ENCODE measurements at places on chromosomes 12 and 14.

- DNase-seq, result no peak
Observed at GRCh38 chr12:29053567-29053966, 95.5 kb upstream of the FAR2 start.

GRCh38 chr12:58701536-58701935, 218.8 kb downstream of the LRIG3 start:
- no peak for DNase-seq

- no peak for DNase-seq
Observed at GRCh38 chr12:116429826-116430360, 129.3 kb upstream of the MAP1LC3B2 start.

DNA sequence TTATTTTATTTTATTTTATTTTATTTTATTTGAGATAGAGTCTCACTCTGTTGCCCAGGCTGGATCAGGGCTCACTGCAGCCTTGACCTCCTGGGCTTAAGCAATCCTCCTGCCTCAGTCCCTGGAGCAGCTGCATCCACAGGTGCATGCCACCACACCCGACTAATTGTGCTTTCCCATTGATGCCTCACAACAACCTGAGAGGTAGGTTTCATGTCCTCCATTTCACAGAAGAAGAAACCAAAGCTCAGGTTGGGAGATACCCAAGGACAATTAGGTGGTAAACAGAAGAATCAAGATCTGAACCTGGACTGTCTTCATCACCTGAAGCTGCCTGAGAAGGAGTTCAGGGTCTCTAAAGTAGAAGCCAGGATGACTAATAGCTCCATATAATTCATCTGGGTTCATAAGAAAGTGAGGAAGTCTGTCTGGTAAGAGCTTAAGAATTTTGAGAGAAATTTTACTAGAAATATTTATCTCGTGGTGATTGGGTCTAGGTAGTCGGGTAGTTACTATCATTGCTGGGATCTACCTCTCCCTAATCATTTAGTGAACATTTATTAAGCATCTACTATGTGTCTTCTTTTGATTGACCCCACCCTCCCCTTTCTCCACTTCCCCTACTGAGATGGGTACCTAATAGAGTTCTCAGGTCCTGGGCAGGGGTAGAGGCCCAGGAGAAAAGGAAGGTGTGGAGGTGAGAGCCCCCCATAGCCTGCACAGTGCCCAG, 23.2 kb upstream of the ATP5MC2 start:
- no peak for DNase-seq

DNA sequence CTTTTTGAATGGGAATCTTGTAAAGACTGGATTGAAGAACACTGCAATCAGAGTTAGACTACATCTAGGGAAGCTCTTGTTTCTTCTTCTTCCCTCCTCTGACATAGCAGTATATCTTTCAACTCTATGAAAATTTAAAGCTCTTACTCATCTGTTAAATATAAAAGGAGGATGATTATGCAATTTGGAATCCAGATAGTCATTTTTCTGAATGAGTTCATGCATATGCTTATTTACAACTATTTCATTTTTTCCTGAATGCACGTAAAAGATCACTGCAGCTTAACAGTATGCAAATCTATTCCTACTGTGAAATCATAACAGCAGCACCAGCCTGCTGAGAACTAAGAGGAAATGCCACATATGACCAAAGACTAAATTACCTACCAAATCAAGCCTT, 133.5 kb upstream of the TMCC3 start:
- no peak for DNase-seq

DNA sequence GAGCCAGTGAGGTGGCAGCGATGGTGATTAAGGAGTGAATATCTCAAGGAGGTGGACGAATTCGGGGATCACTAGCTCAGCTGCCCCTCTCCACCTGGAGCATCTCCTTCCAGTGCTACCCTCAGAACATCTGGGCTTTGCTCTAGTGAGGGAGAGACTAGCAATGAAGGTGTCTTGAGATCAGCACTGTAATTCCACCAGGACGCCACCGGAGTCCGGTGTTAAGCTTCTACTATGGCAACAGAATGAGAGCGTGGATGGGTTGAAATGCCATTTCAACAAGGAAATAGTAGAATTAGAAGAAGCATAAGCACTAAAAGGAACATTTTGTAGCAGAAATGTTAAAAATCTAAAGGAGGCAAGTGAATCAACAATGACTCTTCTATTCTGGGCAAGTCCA, 61.1 kb downstream of the NTF3 start:
- DNase-seq, result no peak

- no peak for DNase-seq
Observed at GRCh38 chr12:103278329-103278728, 217.4 kb downstream of the C12orf42 start.

DNA sequence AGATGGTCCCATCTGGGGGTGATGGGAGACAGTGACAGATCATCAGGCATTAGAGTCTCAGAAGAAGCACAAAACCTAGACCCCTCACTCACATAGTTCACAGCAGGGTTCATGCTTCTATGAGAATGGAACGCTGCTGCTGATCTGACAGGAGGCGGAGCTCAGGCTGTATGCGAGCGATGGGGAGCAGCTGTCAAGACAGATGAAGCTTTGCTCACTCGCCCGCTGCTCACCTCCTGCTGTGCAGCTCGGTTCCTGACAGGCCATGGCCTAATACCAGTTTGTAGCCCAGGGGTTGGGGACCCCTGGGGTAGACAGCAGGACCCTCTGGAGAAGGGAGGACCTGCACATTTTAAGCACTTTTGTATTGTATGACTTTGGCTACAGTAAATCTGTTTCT, 111.2 kb downstream of the LGMN start:
- DNase-seq, result no peak

DNA sequence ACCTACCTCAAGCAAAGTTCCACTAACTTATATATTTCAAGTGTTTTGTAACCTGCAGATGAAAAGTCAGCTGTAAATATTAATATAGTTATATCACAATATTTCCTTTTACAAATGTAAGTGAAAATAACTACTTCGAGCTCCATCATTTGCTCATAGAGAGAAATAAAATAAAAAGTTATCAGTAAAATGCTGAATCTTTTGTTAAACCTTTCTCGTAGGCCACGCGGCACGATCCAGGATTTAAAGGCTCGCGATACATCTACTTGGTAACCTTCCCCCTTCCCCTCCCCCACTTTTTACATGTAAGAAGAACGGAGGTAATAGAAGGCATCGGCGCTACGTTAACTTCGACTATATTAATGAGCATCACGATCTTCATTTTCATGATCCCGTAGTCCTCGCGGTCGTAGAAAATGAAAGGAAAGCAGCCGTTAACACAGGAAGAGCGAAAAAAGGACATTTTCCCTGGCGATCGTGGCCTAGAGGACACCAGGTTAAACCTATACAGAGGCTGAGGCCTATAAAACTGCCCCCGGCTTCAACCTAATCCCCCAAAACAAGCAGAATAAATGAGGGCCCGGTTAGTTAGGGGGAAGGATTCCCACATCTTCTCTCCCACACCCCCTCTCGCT, 508 bp downstream of the HNRNPC start:
- no peak for DNase-seq

GRCh38 chr12:127270193-127270592, 996.8 kb upstream of the TMEM132C start:
- DNase-seq, result no peak

GRCh38 chr14:101562659-101563351, 1.5 kb downstream of the DIO3 start:
- no peak for DNase-seq

GRCh38 chr12:76531056-76531455, 28.5 kb downstream of the OSBPL8 start:
- no peak for DNase-seq

DNA sequence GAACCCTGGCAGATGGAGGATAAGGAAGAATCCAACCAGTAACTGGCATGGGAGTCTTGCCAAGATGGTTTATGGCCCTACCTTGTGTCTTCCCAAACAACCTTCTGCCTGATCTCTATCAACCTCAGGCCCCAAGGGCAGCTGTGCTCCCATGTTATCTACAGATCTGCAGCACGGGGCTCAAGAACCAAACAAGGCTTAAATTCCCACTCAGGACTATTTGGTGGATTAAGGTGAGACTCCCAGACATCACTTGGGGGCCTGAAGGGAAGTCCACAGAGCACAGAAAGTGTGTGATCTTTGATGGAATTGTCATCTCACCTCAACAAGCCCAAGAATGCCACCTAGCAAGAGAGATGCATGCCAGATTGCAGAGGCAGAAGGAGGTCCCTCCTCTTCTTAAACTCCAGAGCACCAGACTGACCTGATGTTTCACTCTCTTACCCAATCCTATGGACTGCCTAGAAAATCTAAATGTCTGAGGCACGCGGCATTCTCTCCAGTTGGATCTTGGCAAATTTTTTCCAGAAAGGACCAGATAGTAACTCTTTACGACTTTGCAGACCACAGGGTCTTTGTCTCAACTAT, 759.5 kb upstream of the TBX3 start:
- no peak for DNase-seq

- no peak for DNase-seq
Observed at GRCh38 chr14:63275611-63276010, 43.1 kb downstream of the GPHB5 start.

DNA sequence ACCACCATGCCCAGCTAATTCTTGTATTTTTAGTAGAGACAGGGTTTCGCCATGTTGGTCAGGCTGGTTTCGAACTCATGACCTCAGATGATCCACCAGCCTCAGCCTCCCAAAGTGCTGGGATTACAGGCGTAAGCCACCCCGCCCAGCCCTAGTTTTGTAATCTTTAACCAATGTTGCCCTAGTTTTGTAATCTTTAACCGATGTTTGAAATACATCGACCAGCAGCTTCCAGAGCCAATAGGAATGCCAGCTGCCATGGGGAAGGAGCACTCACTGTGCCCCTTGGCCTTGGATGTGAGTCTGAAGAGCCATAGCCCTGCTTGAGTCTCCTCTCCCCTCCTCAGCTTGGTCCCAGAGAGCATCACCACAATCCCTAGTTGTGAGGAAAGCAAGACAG, 209.3 kb upstream of the RGS6 start:
- no peak for DNase-seq

DNA sequence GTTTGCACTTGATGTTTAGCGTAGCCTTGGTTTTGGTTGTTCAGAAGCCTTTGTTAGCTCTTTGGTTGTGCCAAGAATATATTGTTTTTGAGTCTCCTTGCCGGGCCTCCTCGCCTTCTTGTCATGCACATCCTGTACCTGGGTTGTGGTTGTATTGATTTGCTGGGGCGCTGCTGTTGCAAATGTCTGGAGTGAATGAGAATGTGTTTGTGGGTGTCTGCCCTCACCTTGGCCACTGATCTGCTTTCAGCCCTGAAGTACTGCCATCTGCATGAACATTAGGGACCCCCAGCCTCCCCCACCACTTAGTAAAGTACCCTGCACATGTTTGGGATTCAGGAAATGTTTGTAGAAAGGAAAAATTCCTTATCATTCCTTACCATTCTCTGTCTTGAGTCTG, 16.5 kb downstream of the PRKCH start:
- DNase-seq, result no peak

GRCh38 chr14:55800156-55800785, 220.3 kb downstream of the KTN1 start:
- no peak for DNase-seq

- DNase-seq, result no peak
Observed at GRCh38 chr12:59928416-59928815, 332.6 kb downstream of the SLC16A7 start.

GRCh38 chr14:105889666-105890473, 363.5 kb downstream of the TMEM121 start:
- no peak for DNase-seq

- DNase-seq, result peak; percentile 14
Observed at GRCh38 chr14:104723651-104724406, at the start of gene ADSS1. Gene ADSS1, plus strand, starts transcription at chr14:104724229. Its CDS starts 42 bp downstream, at chr14:104724271.

GRCh38 chr14:85590784-85591183, 60.8 kb downstream of the FLRT2 start:
- no peak for DNase-seq

DNA sequence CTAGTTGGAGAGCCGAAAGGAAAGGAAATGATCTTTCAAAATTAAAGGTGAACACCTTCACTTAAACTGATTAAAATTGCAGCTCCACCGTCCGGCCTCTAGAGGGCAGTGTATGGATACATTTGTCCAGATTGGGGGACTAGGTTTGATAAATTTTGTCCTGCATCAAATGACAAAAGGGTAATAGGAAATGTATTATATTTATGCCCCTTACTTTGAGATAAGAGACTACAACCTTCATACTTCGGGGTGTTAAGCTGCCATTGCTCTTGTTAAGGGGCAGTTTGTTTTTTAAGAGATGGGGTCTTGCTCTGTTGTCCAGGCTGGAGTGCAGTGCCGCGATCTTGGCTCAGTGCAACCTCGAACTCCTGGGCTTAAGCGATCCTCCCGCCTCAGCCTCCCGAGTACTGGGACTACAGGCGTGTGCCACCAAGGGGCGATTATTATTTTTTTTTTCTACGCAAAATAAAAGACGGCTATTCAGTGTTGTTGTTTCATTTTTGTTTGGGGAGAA, 818 bp upstream of the SUOX start:
- peak; percentile 45 for DNase-seq

GRCh38 chr12:9345171-9345570, 137.0 kb upstream of the PZP start:
- no peak for DNase-seq

GRCh38 chr14:99246536-99247097, 25.4 kb downstream of the BCL11B start:
- DNase-seq, result no peak

DNA sequence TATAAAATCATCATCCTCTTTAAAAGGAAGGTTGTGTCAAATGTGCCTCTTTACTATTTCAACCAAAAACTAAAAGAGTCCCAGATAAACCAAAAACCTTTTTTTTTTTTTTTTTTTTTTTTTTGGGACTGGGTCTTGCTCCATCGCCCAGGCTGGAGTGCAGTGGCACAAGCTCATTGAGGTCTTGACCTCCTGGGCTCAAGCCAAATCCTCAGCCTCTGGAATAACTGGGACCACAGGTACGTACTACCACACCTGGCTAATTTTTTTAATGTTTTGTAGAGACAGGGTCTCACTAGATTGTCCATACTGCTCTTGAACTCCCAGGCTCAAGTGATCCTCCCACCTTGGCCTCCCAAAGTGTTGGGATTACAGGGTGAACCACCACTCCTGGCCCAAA, 16.4 kb upstream of the SELPLG start:
- no peak for DNase-seq

DNA sequence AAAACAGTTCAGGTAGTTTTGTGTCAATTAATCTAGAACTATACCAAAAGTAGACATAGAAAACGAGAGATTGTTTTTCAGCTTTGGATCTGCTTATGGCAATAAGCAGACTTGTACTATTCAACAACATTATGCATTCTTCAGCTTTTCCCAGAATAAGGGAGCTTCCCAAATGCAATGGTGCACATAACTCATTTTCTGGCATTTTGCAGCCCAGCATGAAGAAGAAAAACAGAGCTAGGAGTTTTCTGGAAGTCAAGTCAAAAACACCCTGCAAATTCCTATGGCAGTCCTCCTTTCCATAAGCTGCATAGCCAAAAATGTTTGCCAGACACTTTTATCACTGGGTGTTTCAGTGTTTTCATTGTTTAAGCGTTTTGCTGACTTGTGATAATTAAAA, 314.7 kb downstream of the NAV3 start:
- no peak for DNase-seq

GRCh38 chr12:68065163-68065562, 75.9 kb downstream of the IFNG-AS1 start:
- no peak for DNase-seq

GRCh38 chr14:80313806-80314205, 102.5 kb upstream of the DIO2 start:
- no peak for DNase-seq
